ENCODE measurements at places on chromosomes 6 and 20.

DNA sequence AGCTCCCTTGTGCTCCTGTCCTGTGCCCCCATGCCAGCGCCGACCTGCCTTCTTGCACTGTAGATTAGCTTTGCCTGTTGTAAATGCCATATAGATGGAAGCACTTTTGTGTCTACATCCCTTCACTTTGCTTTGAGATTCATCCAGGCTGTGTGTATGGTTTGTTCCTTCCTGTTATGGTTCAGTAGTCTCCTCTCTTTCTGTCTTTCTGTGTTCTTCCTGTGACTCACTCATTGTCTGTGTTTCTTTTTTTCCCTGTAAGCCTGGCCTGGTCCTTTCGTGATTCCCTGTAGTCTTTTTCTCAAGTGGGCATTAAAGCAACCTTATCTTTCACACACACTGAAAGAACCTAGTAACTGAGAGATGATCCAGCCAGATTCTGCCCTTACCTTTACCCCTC is 66.6 kb downstream of the JARID2 start:
- DNase-seq, result no peak

- DNase-seq, result no peak
Observed at GRCh38 chr20:21184819-21185218, 58.9 kb downstream of the KIZ start.

GRCh38 chr6:41780551-41781365 is at the start of gene PRICKLE4:
TSS of gene PRICKLE4 (plus strand) at chr6:41780782. CDS start at chr6:41783474, 2,692 bp downstream.
- peak; percentile 54 for DNase-seq

GRCh38 chr6:46042355-46042999 is 26.8 kb upstream of the CLIC5 start:
- DNase-seq, result peak; percentile 25

DNA sequence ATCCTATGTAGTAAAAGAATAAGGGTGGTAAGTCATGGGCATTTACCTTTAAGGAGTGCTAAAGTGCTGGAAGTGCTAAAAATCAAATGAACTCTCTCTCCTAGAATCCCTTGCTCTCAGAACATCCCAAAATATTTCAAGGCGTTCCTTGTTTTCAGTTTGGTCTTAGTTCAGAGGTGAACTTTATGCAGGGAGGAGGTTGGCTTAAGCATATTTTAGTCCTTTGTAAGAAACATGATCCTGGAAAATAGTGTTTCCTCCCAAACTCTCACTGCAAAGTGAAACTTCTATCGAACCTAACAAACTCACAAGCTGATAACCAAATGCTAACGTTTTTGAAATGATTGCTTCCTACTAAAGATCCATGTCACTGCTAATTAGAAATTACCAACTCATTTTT is 231.4 kb downstream of the FOXC1 start:
- no peak for DNase-seq

DNA sequence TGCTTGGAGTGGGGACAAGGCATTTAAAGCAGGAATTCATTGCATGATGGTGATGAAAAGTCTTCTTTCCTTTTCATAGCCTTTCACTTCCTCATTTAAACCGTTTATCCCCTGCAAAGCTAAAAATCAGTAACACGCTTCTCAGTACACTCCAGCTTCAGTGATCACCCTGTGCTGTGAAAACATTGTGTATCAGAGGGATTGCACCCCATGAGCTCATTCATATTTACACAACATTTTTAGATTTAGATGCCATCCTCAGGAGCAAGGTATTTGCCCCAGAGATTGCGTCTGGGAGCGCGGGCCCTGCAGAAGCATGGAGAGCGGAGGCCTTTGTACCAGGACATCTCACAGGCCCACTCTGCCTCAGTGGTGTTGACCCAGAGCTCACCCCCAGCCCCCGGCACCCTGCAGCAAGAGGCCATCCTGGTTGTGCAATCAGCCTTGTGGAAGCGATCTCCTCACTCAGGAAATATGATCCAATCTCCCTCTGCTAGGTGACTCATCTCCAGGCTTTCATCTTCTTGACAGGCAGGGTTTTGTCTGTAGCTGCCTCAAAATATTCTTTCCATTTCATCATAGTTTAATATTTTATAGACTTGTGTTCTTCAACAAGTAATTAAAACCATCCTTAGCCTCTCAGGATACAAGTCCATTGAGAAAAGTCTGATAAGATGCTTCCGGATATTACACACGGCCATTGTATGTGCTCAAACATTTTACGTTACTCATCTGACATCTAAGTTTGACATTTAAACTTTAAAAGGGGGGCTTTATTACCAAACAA is 38.9 kb upstream of the THBS2 start:
- peak; percentile 64 for DNase-seq

DNA sequence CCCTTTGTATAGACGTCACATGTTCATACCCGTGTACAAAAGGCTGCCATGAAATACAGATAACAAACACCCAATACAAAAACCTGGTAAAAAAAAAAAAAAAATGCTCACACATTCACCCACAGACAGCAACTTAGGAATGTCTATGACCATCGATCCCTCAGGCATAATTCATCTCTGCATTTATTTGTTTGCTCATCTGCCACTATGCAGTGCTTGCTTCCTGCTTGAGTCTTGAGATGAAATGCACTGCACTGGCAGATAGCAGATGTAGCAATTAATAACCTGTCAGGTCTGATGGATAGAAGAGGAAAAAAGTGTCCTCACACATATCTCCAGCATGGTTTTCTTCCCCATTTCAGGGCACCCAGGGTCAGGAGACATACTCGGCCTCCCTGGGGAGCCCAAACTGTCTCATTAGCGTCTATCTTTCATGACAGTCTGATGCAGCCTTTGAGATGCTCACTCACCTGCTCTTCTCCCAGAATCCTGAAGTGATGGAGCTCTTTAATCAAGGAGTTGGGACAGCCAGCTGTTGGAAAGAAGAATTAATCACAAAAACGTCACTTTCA is 295.1 kb upstream of the AGPAT4 start:
- no peak for DNase-seq
